Parietal lobe (tissue), 2 donors: ENCODE measurements at places on chromosomes 13 and 19. TPM values are rescaled to one million over a fixed set of nuclear protein-coding genes. Genes with fewer than 3 reads are reported as not detected.

BEST2 gene
- not detected for total RNA-seq

CEACAM16 gene
- not detected for total RNA-seq

VSTM2B gene
- 18.8 TPM for total RNA-seq

IGFL2 gene
- total RNA-seq, result 2.2 TPM

RNF113B gene
- total RNA-seq, result not detected

LRRC63 gene
- total RNA-seq, result 4.4 TPM

PLEKHG2 gene
- 49.1 TPM for total RNA-seq

PCDH17 gene
- total RNA-seq, result 58.2 TPM

CYP4F2 gene
- not detected for total RNA-seq

ZNF442 gene
- 6.6 TPM for total RNA-seq

CYP4F8 gene
- not detected for total RNA-seq

STRN4 gene
- 127 TPM for total RNA-seq

LRRC25 gene
- 0.31 TPM for total RNA-seq

FUT3 gene
- not detected for total RNA-seq

TUBA3C gene
- total RNA-seq, result not detected
